ENCODE measurements at places on chromosomes 1 and 21.
A peak's percentile ranks its signal among the peaks of the same experiment; 100 is the strongest.

DNA sequence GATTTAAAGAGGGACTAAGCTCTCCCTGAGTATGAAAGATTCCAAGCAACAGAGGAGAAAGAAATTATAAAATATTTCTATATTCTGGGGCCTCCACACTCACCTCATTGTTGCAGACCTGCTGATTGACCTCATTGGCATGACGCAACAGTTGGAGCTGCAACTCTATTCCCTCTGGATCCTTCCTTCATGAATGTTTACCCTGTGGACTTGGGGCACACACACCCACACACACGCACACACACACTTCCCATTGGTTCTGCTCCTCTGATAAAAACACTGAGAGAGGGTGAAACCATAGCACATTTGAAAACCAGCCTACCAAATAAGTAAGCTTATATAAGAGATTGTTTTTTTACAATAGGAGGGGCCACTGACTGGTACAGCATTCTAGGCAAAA is 159.1 kb downstream of the BRINP2 start:
- DNase-seq = no peak

DNA sequence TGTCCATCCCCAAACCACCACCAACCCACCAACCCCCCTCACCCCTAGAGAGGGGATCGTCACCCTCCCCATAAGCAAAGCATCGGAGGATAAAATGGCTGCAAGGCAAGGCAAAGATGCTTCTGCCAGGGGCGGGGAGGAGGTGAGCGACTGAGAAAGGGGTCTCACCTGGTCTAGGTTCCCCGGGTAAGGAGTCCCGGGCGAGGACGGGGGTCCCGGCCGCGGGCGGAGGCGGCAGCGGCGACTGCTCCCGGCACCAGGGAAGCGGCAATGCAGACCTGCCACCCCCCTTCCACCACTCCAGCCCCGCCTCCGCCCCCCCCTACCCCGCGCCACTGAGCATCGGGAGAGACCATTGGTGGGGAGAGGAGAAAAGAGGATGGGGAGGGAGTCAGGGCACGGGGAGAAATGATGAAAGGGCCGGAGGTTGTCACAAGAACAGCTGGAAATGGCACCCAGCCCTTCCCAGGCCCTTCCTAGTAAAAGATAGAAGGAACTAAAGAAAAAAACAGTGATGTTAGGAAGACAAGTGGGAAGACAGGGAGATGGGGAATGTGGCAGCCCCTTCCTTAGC is at the start of gene SV2A:
SV2A (minus strand) TSS at position 274 of the 574 bp plus-strand sequence. CDS start 4,004 bp downstream, outside the sequence.
- DNase-seq = peak; percentile 69

GRCh38 chr1:189859385-189859977 is 618.2 kb downstream of the BRINP3 start:
- no peak for DNase-seq

- no peak for DNase-seq
These were observed 42.0 kb downstream of the CXADR start for GRCh38 chr21:17554679-17555465.

GRCh38 chr21:35791541-35792325 is 268.6 kb downstream of the SETD4 start:
- no peak for DNase-seq

DNA sequence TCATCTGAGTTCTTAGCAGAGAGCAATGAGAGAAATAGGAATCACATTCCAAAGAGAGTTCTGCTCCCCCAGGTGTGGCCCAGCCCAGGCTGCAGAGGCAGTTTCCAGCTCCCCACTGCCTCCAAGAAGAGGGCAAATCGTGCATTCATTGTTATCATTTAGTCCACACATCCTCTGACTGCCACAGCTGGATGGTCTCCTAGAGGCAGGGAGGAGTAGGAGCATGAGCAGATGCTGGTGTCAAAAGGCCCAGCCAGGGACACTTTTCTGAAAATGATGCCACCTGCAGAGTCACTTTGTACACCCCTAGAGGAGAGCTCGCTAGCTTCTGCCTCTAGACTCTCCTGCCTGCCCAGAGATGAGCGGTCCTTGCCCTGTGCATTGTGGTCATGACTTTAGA is 33.6 kb upstream of the GNPAT start:
- DNase-seq = no peak

GRCh38 chr1:94048413-94049164 is 72.4 kb downstream of the ABCA4 start:
- peak; percentile 87 for DNase-seq

DNA sequence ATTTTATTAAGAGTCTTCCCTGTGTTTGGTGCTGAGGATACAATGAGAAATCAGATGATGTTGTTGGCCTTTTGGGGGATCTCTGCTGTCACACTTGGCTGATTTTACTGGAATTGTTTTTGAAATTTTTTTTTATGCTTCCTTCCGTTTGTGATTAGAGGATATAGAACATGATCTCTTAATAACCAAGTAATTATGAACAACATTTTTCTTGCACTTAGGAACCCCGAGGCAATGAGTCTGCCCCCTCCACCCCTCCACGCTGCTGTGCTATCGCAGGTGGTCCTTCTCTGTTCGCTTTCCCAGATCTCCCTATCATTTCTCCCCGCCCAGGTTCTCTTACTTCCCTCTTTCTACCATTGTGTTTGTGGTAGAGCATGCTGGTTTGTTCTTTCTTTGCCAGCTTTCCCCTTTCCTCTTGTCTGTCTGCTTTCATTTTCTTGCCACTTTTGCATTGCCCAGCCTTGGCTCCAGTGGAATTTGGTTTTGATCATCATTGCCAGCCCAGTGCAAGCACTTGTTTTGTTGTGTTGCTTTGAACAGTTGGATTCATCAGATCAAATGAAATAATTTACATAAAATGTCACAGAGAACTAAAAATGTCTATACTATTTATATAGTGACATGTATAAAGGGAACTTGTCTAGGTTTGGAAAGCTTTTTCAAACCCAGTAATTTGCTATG is 73.1 kb upstream of the SCCPDH start:
- no peak for DNase-seq

- peak; percentile 10 for DNase-seq
These were observed 249.2 kb upstream of the TPTE start for GRCh38 chr21:10272216-10272615.

DNA sequence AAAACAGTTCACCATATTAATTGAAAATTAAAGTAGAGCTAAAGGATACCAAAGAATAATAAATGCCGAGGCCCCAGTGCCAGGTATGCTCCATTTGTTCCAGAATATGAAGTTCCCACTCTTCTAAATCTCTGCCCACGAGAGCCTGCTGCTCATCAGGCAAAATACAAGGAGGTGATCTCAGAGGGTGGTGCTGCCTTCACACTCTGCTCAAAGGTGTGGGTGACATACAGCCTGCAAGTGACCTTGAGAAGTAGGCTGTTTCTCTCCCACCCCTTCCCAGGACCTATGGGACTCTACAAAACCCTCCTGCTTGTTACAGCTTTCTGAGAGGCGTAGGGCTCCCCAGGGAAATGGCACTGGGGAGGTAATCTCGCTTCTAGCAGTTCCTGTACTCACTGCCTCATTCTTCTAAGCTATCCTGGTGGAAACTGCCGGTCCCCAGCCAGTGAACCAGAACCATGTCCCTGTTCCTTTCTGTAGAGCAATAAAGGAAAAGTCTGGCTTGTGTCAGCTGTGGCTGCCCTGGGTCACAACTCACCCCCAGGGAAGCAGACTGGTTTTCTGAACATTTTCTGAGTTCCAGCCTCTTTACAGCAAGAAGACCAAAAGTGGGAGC is 26.9 kb upstream of the DPT start:
- DNase-seq = no peak

GRCh38 chr21:14688412-14688811 is 142.3 kb upstream of the SAMSN1 start:
- DNase-seq = no peak

DNA sequence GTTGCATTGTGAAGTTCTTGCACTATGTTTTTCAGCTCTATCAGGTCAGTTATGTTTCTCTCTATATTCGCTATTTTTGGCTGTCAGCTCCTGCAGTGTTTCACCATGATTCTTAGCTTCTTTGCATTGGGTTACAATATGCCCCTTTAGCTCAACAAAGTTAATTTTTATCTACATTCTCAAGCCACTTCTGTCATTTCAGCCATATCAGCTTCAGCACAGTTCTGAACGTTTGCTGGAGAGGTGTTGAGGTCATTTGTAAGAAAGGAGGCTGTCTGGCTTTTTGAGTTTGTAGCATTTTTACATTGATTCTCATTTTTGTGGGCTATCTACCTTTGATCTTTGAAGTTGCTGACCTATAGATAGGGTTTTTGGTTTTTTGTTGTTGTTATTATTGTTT is 573.2 kb upstream of the RGS18 start:
- no peak for DNase-seq

DNA sequence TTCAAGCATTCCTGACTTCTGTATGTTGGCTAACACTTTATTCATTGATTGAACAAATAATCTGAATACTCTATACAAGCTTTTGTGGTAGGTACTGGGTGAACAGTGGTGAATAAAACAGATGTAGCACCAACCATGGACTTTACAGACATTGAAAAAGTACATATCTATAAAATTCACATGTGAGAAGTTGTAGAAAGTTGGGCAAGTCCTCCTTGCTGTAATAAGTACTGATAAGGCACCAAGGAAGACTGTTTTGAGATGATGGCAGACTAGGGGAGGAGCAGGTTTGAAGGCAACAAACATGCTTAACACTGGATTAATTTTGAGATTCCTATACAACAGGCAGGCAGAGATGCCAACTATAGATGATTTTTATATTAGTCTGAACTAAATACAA is 42.4 kb downstream of the RNF2 start:
- DNase-seq = no peak

- no peak for DNase-seq
These were observed 26.3 kb downstream of the ZNF648 start for GRCh38 chr1:182035097-182035770.

DNA sequence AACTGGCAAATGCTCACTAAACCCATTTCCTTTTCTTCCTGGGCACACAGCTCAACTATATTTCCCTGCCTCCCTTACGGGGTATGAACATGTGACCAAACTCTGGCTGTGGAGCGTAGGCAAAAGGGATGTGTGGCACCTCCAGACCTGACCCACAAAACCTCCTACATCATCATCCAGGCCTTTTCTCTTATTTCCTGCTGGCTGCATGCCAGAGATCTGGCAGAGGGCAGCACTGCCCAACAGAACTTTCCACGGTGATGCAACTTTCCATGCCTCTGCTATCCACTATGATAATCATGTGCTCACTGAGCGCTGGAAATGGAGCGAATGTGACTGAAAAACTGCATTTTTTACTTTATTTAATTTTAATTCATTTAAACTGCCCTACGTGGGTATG is 99.6 kb upstream of the CACNA1E start:
- no peak for DNase-seq

DNA sequence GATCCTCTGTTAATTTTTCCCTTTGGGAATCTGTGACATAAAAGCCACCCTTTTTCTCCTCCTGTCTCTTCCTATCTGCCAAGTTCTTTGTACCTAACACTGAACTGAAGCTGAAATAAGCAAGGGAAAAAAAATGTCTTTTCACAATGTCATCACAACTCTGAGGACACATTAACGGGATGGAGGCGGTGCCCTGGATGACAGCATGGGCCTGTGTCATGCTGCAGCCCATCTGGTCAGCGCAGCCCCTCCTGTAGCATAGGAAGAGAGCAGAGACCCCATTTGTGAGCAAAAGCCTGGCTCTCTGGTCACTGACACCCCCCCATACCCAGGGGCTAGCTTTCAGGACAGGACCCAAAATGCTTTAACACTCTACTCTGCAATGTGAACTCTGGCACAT is 22.5 kb downstream of the SYT2 start:
- DNase-seq = no peak

- DNase-seq = no peak
These were observed 863 bp upstream of the PTPRC start for GRCh38 chr1:198637916-198638437.

GRCh38 chr1:110338309-110338885 is 780 bp upstream of the RBM15 start:
- peak; percentile 83 for DNase-seq

DNA sequence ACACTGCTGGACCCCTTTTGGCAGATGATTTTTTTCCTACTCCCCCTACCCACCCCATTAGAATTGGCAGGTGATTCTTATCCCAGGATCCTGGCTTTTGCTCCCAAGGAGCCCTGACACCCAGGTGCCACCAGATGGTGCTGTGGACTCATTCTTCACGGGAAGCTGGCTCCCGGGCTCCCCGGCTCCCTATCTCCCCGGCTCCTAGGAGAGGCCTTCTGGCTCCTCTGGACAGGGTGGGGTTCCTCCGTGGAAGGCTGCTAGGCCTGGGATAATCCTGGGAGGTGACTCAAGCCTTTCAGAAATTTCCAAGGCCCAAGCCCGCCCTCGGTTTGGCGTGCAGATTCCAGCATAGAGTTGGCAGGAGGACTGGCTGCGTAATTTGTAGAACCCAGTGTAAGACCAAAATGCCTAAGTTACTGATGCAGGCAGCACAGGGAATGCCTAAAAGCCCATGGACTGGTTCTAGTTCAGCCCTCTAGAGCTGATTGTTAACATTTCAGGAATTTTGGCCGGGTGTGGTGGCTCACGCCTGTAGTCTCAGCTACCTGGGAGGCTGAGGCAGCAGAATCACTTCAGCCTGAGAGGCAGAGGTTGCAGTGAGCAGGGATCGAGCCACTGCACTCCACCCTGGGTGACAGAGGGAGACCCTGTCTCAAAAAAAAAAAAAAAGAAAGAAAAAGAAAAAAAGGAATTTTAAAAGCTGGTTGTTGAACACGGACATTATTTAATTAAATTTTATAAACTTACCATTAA is 6.8 kb upstream of the BSDC1 start:
- DNase-seq = peak; percentile 78

DNA sequence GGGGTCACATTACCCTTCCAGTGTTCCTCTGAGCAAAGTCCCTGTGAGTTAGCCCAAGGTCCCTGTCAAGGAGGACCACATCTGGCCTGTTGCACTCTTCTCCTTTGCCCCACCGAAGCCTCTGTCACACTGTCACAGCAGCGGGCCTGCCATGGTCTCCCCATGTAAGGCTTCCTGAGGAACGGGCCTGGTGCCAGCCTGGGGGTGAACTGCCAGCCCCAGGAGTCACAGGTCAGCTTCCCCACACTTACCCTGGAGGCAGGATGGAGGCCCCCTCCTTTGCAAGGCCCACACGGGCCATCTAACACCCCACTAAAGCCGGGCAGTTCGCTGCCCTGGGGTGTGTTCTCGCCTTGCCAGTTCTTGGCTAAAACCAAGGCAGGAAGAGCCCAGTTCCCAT is 14.1 kb downstream of the TNFRSF1B start:
- DNase-seq = no peak

GRCh38 chr1:68464891-68465290 is 15.1 kb upstream of the RPE65 start:
- no peak for DNase-seq

- DNase-seq = no peak
These were observed 272.9 kb downstream of the TGFB2 start for GRCh38 chr1:218617986-218618385.

GRCh38 chr1:27726173-27727044 is 648 bp downstream of the FAM76A start:
- peak; percentile 9 for DNase-seq

DNA sequence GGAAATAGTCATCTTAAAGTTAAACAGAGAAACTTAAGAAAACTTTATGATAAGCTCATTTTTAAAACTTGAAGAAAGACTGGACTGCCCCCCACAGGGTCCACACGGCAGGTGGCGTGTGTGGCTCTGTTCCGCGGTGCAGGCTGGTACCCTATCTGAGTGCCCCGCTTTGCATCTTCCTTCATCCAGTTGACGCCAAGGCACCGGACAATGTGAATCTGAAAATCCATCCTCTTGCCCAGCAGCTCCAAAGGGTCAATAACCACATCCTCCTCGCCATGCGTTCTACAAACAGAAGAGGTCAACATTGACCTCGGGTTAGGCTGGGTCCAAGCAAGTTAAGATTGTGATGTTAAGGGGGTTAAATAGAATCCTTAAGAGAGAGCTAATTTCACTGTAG is 54.5 kb downstream of the SCCPDH start:
- DNase-seq = no peak

All from fibroblast of gingiva (primary cell).